ENCODE measurements at places on chromosomes 6 and 20. TPM values are rescaled to one million over a fixed set of nuclear protein-coding genes. Genes with fewer than 3 reads are reported as not detected.

Gene PAX1
- not detected for polyA plus RNA-seq

- DNase-seq, result no peak
These were observed 66.3 kb upstream of the KCNK16 start for GRCh38 chr6:39388606-39389483.

Gene HFE
- 9.4 TPM for polyA plus RNA-seq

DNA sequence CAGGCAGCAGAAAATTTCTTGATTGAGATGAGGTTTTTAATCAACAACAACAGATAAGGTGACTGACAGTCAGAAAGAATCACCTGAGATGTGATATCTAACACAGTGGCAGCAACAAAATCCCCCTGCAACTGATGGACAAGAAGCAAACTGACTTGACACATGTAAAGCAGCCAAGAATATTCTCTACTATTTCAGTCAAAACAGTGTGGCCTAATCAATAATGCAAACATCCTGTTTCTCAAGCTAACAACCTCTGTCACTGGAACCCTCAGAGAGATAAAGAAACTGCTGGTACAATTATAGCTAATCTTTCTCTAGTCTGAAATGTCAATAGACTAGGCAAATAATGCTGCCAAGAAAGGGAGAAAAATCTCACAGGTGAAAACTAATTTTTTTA, 4.6 kb upstream of the CGA start:
- no peak for DNase-seq

DNA sequence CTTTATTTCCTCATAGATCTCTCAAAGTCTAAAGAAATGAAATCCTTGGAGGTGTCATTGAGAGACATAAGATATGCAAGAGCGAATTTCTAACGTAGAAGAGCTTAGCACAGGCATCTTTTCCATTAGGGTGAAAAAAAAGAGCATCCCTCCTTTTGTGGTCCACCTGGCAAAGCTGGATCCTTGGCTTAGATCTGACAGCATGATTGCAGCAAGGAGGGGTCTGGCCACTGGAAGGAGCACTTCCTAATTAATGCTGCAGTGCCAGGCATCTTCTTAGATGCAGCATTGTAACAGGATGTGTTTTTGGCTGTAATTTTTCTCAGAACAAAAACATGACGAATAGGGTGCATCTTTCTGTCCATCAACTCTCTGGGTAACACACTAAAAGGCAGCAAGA, 60.1 kb upstream of the TFAP2D start:
- no peak for DNase-seq

DNA sequence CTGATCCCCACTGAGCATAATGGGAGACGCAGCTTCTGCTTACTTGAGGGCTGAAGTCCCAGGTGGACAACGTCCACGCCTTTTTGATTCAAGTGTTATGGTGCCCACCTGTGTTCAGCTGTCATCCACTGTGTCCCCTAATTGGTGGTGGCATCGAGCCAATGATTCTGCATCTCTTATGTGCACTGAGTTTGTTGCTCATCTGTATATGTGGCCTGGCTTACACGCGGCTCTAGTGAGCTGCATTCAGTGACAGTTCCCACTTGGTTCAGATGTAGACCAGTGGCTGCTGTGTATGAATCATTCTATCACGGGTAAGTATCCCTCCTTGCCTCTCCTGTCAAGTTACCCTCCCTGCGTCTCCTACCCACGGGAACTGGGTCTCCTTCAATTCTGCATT, 131.2 kb upstream of the CLDN20 start:
- no peak for DNase-seq

GRCh38 chr6:77415706-77416105, 47.6 kb downstream of the HTR1B start:
- peak; percentile 11 for DNase-seq

Gene FOXF2
- polyA plus RNA-seq, result 0.10 TPM
